ENCODE measurements at places on chromosomes 4 and X.

DNA sequence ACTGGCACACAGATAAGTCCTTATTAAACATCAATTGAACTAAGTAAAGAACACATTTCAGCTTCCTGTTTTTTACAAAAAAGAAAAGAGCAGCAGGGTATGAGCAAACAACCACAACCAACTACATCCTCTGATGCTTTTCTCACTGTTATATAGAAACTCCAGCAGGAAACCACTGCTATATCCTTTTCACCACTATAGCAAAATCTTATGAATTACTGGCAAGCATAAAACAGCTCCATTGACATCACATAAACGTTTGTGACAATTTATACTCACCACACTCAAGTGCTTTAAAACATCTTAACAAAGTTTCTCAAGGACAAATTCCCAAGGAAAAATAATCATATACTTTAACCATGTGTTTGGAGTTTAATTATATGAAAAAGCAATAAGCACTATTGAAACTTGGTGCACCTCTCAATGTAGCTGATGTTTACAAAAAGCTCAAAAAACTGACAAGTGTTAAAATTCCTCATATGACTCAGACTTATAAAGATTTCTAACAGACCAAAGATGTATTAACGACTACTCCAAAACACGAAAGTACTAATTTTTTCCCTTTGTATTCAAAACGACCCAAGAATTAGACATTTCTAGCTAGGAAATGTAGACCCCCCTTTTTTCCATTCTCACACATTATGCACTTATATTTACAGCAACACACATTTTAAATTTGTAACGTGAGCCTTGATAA lies 12.9 kb downstream of the GPRIN3 start:
- peak; percentile 67 for DNase-seq

DNA sequence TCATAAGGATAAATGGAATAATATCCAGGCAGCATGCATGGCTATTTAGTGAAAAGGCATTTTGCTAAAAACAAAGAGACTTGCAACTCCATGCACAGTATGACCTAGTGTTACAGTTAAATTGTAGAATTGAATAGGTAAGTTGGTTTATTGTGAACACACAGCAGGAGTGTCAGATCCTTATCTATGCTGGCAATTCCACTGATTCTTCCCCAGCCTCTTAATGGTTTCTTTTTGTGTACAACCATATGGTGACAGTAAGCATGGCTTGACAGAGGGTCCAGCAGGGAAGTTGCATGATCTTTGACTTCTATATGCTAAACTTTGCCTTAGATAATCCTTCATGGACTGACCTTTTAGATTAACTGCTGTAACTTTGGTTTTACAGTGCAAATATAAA lies 936.6 kb upstream of the EPHA5 start:
- DNase-seq, result no peak

GRCh38 chr4:41202820-41203568 lies 11.3 kb downstream of the APBB2 start:
- DNase-seq, result no peak

DNA sequence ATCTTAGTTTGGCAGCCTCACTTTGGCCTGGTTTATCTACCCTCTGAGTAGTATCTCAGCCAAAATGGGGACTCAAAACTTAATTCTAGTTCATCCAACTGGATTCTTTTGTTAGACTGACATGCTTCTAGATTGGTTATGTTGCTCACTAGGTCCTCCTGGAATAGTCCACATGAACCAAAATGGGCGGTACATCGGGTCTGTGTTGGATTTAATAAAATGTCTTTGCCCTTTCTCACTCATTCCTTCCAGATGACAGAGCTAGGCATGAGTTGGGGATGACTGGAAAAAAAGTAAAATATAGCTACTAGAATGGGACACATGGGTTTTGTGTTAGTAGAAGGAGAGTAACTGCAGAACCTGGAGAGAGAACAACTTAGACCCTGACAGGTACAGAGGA lies 247.9 kb downstream of the CCSER1 start:
- DNase-seq, result no peak

- no peak for DNase-seq
Measured at GRCh38 chr4:56690393-56690792, 9.3 kb upstream of the HOPX start.

DNA sequence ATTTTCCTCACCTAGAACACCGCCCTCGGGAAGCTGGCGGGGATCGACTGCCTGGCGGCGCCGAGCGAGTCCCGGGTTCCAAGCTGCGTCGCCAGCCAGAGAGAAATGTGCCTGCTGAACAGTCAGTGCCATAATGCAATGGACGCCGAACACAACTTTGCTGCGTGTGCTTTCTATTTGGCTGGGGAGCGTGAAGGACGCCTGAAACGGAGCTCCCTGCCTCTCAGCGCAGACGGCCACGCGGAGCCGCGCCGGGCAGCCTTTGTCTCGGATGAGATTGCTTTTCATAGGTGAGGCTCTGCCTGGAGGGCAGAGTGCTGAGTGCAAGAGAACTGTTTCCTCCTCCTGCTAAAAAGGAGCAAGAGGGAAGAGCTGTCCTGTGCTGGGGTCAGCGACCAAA lies 107.7 kb upstream of the BCOR start:
- no peak for DNase-seq

GRCh38 chrX:147981038-147981752 lies at the start of gene FMR1NB:
TSS of gene FMR1NB (plus strand) at chrX:147981337. CDS start at chrX:147981403, 66 bp downstream.
- DNase-seq, result no peak

DNA sequence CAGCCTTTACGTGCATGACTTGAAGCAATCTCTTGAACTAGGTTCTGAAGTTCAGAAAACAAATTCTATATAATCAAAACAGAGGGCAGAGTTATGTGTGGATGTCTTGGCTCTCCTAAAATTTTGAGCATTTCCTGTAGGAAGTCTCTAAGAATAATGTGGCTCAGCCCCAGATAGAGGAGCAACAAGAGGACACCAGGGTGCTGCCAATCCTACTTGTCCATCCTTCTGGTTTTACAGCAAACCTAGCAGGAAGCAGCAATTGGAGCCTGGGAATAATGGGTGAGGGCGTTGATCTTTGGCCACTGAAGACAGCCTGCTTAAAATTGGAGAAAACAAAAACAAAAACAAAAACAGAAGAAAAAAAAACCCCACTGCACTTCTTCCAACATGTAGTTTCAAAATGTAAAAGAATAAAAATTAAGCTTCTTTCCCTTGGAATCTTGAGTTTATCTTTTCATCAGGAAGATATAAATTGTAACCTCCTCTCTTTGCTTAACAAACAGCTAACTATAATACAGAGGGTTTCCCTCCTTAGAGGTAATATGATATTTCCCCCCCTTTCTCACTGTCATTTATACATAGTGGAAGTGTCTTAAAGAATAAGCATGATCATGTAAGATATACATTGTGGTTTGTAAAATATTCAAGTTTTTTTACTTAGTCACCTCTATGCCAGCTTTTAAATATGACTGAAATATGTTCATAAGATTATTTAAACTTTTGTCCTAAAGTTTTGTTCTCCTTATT lies 130.6 kb downstream of the FBXO8 start:
- DNase-seq, result no peak
